SK-N-SH treated with all-trans-retinoic acid at 6 μM for 48 hours (cell line): ENCODE measurements at places on chromosomes 2 and 18.

DNA sequence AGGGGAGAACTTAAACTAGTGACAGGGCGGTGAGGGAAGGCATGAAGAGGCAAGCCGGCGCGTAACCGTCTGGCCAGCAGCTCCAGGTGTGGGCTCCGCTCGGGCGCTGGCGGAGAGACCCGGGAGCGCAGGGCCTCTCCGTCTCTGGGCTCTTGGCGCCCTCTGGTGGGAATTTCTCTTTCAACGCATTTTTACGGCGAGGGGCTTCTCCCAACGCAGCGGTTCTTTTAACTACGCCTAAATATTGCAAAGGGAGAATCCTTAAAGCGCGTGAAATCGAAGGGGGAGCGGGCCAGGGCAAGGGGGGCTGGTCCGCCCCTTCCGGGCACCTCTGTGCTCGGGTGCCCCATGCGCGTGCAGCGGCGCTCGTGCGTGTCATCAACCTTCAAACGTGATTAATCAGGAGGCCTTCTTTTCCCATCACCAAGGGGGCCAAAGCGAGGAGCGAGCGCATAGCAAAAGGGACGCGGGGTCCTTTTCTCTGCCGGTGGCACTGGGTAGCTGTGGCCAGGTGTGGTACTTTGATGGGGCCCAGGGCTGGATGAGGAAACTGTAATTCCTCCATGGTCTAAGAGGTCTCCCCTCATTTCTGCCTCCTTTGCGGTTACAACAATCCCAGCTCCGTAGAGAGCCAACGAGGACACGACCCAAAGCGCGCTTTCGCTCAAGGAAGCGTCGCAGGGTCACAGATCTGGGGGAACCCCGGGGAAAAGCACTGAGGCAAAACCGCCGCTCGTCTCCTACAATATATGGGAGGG, 762 bp upstream of the GAD1 start:
- peak; percentile 73 for ATAC-seq

DNA sequence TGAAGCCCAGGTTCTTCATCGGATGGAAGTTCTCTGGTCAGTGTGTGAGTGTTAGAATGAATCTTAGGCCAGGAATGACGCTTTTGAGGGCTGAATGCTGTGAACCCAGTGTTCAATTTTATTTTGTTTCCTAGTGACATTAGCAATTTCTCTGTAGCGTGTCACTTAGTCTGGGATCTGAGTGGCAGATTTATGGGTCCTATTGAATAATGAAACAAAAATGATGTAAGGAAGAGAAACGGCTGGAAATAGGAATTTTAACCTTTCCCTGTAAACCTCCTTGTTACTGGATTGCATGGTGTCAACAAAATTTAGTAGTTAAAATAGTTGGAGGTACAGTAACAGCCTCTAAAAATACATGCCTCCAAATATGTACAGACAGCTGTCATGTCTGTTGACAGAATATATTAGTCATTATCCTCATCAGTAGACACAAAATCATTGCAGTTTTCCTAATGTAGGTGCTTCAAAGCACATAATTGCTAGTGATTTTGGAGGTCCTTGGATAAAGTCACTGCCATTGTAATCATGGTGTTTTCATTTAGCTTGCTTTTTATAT, 223.8 kb upstream of the SPRED2 start:
- no peak for ATAC-seq

DNA sequence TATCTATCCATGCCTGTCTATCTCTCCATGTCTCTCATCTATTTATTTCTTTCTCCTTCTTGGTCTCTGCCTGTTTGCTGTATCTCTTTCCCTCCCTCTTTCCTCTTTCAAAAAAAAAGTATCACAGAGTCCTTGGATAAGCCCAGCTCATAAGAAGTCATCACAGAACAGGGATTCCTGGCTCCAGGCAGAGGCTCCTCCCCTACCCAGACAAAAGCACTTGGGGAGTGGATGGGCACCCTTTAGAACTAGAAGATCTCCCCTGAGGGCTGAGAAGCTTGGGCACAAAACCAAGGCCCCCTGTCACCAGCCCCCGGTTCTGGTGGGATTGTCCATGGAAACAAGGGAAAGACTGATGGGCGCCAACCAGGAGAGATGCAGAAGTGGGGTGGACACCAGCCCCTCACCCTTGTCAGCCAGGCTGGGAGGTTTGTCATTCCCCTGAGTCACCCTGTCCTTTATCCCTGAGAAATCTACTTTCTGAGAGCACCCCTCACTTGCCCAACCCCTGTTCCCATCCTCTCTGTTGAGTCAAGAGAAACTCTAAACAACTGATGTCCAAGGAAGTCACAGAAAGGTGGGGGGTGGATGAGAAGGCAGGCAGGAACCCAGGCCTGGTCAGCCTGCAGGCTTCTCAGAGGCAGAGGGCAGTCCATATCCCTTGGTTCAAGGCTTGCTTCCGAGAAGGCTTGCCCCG, 127.1 kb downstream of the TNS1 start:
- no peak for ATAC-seq

GRCh38 chr2:197281421-197281820, 29.2 kb downstream of the ANKRD44 start:
- no peak for ATAC-seq

DNA sequence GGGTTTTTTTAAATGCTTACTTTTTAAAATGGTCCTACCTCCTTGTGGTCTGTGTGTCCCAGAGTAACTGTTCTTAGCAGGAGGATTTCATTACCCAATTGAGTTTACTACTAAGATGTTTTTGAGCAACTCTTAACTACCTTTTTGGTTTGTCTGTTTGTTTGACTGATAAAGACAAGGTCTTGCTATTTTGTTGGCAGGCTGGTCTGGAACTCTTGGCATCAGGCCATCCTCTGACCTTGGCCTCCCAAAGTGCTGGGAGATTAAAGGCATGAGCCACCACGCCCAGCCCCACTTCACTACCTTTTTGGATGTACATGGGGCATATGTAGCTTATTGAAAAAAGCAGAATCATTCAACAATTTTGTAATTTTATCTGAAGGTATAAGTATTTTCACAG, 14.9 kb downstream of the MRPS9 start:
- no peak for ATAC-seq

- no peak for ATAC-seq
Measured at GRCh38 chr2:38421274-38422056, 44.4 kb upstream of the ATL2 start.

- no peak for ATAC-seq
Measured at GRCh38 chr18:3624546-3624934, 174.6 kb downstream of the TGIF1 start.
